Daoy (cell line): ENCODE measurements at places on chromosomes 12 and 14. TPM values are rescaled to one million over a fixed set of nuclear protein-coding genes. Genes with fewer than 3 reads are reported as not detected.

DNA sequence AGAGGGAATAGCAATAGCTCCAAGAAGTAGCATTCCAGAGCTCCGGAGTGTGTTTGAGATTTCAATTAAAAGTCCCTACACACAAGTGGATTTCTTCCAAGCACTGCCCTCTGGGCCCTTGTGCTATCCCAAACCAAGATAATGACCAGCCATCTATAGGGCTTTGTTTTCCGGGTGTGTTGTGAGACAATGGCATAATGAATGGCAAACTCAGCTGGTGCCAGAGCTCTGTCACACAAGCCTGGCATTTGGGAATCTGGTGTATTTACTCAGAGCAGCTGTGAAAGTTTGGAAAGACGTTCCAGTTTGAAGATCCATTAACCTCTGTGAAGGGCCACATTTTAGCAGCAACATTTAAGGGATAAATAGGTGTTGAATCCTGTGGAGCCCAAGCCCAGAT lies 61.2 kb upstream of the TMTC2 start:
- DNase-seq = no peak

DNA sequence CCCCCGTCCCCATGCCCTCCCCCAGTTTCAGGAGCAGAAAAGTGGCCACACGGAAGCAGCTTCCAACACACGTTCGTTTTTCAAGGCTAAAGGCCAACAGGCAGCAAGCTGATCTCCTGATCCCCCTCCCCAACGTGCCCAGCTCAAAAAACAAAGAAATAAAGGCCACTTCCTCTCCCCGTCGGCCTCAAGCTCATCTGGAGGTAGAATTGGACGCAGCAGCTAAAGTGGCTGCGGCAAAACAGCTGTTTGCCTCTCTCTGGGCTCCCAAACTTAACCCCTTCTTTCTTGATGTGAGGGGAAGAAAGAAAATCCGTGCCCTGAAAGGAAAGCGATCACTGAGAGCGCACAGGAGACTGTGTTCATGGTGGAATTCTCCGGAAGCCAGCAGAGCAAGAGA lies 66.3 kb downstream of the SCARB1 start:
- no peak for DNase-seq

DNA sequence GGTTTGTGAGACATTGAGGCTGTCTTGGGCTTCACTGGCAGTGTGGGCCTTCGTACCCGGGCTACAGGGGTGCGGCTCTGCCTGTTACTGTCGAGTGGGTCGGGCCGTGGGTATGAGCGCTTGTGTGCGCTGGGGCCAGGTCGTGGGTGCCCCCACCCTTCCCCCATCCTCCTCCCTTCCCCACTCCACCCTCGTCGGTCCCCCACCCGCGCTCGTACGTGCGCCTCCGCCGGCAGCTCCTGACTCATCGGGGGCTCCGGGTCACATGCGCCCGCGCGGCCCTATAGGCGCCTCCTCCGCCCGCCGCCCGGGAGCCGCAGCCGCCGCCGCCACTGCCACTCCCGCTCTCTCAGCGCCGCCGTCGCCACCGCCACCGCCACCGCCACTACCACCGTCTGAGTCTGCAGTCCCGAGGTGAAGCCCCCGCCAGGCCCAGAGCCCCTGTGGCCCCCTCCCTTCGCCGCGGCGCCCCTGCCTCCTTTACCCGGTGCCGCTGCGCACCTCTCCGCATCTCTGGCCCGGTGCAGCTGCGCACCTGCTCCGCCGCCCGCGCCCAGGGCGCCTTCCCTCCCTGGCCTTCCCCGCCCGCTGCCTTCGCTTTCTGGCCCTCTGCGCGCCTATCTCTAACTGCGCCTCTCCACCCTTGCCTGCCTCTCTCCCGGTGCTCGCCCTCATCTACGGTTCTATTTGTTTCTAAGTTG lies at the start of gene ENO2:
Gene ENO2, plus strand, starts transcription at position 335 of the 701 bp plus-strand sequence. CDS start 1,253 bp downstream, outside the sequence.
- DNase-seq = peak; percentile 81

DNA sequence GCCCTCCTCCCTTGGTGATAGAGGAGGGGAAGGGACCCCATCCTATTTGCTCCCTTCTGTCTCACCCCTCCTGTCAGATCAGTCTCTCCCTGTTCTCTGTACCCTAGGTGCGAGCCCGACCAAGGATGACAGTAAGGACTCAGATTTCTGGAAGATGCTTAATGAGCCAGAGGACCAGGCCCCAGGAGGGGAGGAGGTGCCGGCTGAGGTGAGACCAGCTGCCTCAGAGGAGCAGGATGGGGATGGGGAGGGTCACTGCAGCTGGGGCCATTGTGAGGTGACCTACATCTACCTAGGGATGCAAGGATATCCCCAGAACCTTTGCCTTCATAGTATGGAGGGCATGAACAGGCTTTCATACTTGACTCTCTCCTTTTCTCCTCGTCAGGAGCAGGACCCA lies 22.2 kb downstream of the AGAP2 start:
- no peak for DNase-seq

- no peak for DNase-seq
Observed at GRCh38 chr12:29212682-29213403, 63.8 kb downstream of the FAR2 start.

DNA sequence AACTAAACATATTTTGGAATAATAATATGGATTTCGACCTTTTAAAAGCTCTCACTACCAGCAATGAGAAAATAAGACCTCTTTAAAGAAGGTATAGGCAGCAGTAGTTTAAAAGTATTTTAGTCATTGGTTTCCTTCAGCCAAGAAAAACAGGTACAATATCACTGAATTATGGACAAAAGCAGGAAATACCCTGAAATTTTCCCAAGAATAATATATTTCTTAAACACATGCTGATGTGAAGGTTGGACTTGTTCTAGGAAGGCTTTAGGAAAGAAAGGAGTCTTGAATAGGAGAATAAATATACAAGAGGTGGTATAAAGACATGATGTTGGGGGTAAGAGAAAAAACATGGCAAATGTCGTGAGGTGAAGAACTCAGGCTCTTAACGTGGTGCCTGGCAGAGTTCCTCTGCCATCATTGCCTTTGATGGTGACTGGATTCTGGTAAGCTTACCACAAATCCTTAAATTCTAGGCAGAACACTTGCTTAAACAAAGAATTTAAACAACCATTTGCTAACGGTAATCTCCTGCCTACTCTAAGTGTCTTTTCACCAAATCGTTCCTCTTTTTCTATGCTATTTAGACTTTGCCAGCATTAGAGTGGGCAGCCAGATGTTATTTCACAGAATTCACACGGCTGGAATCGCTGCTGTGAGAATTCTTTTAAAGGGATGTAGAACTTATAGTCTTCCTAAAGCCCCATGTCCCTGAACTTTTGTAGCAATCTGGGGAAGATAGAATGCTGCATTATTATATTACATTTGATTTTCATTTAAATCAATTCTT lies 11.9 kb upstream of the NUDT4 start:
- DNase-seq = no peak

MANSC1 gene
- 0.06 and 1.5 TPM in 2 replicates for total RNA-seq

RCOR1 gene
- total RNA-seq = 17.7 and 19.6 TPM in 2 replicates

GPR135 gene
- 1.8 and 4.1 TPM in 2 replicates for total RNA-seq

JPH4 gene
- 0.29 TPM in 1 of 2 replicates, not detected in the other for total RNA-seq
